SJSA1 (cell line): ENCODE measurements at places on chromosomes 3 and 15. TPM values are rescaled to one million over a fixed set of nuclear protein-coding genes. Genes with fewer than 3 reads are reported as not detected.

DNA sequence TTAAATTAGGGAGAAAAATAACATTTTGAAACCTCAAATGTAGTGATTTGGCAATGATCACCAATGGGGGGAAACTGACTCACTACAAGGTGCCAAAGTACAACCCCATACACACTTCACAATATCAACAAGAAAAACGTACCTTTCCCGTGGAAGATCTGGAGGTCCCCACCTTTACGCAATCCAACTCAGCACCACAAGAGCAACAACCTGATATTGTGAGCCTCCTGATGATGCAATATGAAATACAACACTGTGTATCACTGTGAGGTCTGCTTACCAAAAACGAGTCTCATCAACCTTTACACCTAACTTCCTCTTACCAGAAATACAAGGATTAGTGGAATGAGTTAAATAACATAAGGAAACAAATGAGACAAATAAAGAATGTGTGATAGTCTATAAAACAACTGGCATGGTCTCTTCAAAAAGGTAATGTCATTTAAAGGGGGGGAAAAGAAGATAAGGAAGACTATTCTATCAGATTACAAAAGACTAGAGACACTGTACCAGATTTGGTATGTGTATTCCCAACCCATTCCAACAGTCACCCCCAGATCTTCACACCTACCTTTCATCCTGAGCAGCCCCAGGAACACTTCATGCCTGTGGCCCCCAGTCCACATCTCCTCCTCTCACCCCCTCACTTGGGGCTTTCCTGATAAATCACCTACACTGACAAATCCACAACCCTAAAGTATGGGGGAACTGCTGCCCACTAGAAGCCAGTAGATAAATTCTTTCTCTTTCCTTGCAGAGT, 27.7 kb downstream of the DLG1 start:
- peaks cover 49% of the 10 kb centered on the region for H3K36me3 ChIP-seq
- H3K4me3 ChIP-seq, result no peak overlapping the region
- no peaks in the 10 kb centered on the region for H3K27me3 ChIP-seq
- H3K27ac ChIP-seq, result no peak overlapping the region
- no peaks in the 10 kb centered on the region for H3K4me1 ChIP-seq

DNA sequence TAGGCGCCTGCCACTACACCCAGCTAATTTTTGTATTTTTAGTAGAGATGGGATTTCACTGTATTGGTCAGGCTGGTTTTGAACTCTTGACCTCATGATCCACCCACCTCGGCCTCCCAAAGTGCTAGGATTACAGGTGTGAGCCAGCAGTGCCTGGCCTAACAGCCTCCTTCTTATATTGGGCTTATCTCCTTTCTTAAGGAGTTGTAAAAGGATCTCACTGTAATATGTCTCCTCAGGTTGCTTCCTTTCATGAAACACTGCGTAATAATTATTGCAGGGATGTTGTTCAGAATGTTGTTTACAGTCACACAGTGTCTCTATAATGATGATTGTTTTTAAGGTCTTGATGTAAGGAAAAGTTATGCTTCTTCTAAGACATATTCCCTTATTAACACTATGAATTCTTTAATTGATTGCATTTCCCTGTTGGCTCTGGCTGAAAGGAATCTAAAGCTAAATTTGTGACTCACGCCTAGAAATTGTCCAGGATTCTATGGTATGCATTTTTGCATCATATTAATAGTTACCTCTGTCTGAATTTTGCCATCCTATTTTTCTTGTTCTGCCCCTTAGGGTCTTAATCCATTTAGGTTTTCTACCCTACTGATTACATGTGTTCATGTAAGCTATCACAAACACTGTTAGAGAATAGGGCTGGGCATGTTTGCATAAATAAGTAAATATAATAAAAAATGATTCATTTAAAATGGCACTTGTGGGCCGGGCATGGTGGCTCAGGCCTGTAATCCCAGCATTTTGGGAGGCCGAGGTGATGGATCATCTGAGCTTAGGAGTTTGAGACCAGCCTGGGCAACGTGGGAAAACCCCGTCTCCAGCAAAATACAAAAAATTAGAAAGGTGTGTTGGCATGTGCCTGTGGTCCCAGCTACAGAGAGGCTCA, 24.5 kb upstream of the RNF111 start:
- no peaks in the 10 kb centered on the region for H3K27me3 ChIP-seq
- no peaks in the 10 kb centered on the region; the same call in 1 of the 2 replicates for H3K4me1 ChIP-seq
- H3K36me3 ChIP-seq, result no peaks in the 10 kb centered on the region
- no peak for DNase-seq

GRCh38 chr3:1235526-1236120, 142.8 kb downstream of the CNTN6 start:
- no peak overlapping the region for H3K27ac ChIP-seq
- no peak overlapping the region for H3K4me3 ChIP-seq
- no peaks in the 10 kb centered on the region for H3K4me1 ChIP-seq
- DNase-seq, result no peak
- no peaks in the 10 kb centered on the region for H3K36me3 ChIP-seq

DNA sequence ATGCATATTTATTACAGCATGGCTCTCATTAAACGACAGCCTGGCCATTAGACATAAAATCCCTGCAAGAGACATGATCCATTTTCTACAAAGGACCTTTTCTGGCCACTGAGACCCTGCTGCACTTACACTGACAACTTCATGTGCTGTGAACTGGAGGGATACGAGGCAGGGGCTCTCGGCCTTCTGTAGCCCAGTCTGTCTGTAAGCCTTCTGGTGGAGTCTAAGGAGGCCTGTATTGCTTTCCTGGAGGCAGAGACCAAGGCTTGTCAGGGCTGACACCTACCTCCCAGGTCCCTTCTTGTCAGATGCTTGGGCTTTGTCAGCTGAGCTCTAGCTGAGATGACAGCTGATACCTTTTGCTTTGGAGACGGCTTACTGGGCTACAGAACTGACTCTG, 776.9 kb upstream of the ARPP21 start:
- H3K36me3 ChIP-seq, result no peaks in the 10 kb centered on the region
- H3K4me3 ChIP-seq, result no peak overlapping the region
- H3K27me3 ChIP-seq, result no peaks in the 10 kb centered on the region

- no peaks in the 10 kb centered on the region for H3K36me3 ChIP-seq
- no peaks in the 10 kb centered on the region for H3K27me3 ChIP-seq
- H3K27ac ChIP-seq, result no peak overlapping the region
- peaks cover 5% of the 10 kb centered on the region; the same call in 1 of the 2 replicates for H3K4me1 ChIP-seq
- DNase-seq, result no peak
These were observed 465.8 kb upstream of the ROBO1 start for GRCh38 chr3:80233576-80233975.

GRCh38 chr3:193665370-193665989, 72.5 kb downstream of the OPA1 start:
- peak; percentile 6 for DNase-seq
- H3K27ac ChIP-seq, result no peak overlapping the region
- H3K27me3 ChIP-seq, result no peaks in the 10 kb centered on the region
- no peak overlapping the region for H3K4me3 ChIP-seq

GRCh38 chr3:2158828-2159227, 60.2 kb downstream of the CNTN4 start:
- no peak overlapping the region for H3K4me3 ChIP-seq
- DNase-seq, result no peak
- H3K27ac ChIP-seq, result no peak overlapping the region
- no peaks in the 10 kb centered on the region for H3K36me3 ChIP-seq
- no peaks in the 10 kb centered on the region for H3K27me3 ChIP-seq

- H3K36me3 ChIP-seq, result no peaks in the 10 kb centered on the region
- H3K4me3 ChIP-seq, result no peak overlapping the region
- H3K27ac ChIP-seq, result no peak overlapping the region
- no peak for DNase-seq
These were observed 16.9 kb upstream of the FGD5 start for GRCh38 chr3:14801668-14802380.

- H3K36me3 ChIP-seq, result no peaks in the 10 kb centered on the region
- H3K27ac ChIP-seq, result no peak overlapping the region
- no peaks in the 10 kb centered on the region for H3K4me1 ChIP-seq
- H3K27me3 ChIP-seq, result no peaks in the 10 kb centered on the region
These were observed 65.8 kb downstream of the TPRG1 start for GRCh38 chr3:189237526-189237925.

GRCh38 chr3:109478614-109479013, 141.3 kb upstream of the DPPA4 start:
- no peak for DNase-seq
- no peaks in the 10 kb centered on the region for H3K27me3 ChIP-seq
- H3K4me1 ChIP-seq, result no peaks in the 10 kb centered on the region

GRCh38 chr3:175764722-175765121, 905.6 kb downstream of the NAALADL2 start:
- H3K4me1 ChIP-seq, result no peaks in the 10 kb centered on the region
- no peak for DNase-seq
- no peak overlapping the region for H3K4me3 ChIP-seq
- H3K36me3 ChIP-seq, result no peaks in the 10 kb centered on the region
- H3K27me3 ChIP-seq, result no peaks in the 10 kb centered on the region

DNA sequence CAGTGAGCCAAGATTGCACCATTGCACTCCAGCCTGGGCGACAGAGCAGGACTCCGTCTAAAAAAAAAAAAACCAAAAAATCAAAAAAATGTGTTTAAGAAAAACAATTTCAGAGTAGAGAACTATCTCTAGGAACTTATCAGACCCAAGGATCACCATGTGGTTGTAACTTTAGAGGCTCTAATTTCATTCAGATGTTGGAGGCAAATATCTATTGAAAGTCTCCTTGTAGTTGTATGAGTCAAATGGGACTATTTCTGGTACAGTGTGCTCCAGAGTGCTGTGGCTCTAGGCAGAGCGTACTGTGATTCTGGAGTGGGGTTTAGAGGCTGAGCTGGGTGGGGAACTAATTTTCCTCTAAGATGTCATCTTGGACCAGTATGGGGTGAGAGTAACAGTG, 398.7 kb downstream of the SHQ1 start:
- no peak overlapping the region for H3K27ac ChIP-seq
- H3K4me3 ChIP-seq, result no peak overlapping the region
- H3K36me3 ChIP-seq, result peaks cover 13% of the 10 kb centered on the region

DNA sequence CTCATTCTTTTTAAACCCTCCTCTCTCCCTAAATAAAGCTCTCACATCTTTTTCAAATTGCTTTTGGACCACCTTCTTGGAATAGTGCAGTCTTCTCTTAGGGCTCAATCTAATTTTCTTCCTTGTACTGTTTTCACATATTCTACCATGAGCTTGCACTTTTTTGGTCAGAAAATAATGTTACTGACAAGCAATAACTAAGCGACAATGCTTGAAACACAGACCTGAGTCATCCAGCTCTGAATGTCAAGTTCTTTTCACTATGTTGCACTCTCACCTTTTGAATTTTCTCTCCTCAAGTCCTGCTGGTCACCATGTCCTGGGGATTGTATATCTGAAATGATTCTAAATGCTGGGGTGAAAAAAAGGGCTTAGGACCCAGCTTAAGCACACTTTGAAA, 8.9 kb downstream of the TNFAIP8L3 start:
- H3K4me1 ChIP-seq, result no peaks in the 10 kb centered on the region
- H3K27me3 ChIP-seq, result peaks cover 6% of the 10 kb centered on the region; the same call in 1 of the 2 replicates
- no peak for DNase-seq
- no peak overlapping the region for H3K27ac ChIP-seq

GRCh38 chr3:143100451-143100850, 19.1 kb upstream of the CHST2 start:
- H3K4me1 ChIP-seq, result no peaks in the 10 kb centered on the region
- H3K27ac ChIP-seq, result no peak overlapping the region
- H3K27me3 ChIP-seq, result peaks cover 3% of the 10 kb centered on the region
- no peak for DNase-seq

GRCh38 chr3:18099611-18100010, 325.5 kb downstream of the SATB1 start:
- H3K27ac ChIP-seq, result peak overlapping the region; percentile 82
- no peaks in the 10 kb centered on the region for H3K36me3 ChIP-seq
- peak; percentile 34 for DNase-seq
- no peaks in the 10 kb centered on the region for H3K27me3 ChIP-seq
- H3K4me1 ChIP-seq, result peaks cover 22% of the 10 kb centered on the region

GRCh38 chr15:36498401-36498800, 81.0 kb upstream of the CDIN1 start:
- no peak for DNase-seq
- no peak overlapping the region for H3K4me3 ChIP-seq
- no peaks in the 10 kb centered on the region for H3K4me1 ChIP-seq
- H3K36me3 ChIP-seq, result no peaks in the 10 kb centered on the region
- no peaks in the 10 kb centered on the region for H3K27me3 ChIP-seq

GRCh38 chr3:16334909-16335308, 69.9 kb downstream of the OXNAD1 start:
- DNase-seq, result peak; percentile 24
- H3K27ac ChIP-seq, result no peak overlapping the region; the same call in 1 of the 2 replicates
- H3K27me3 ChIP-seq, result no peaks in the 10 kb centered on the region
- H3K4me1 ChIP-seq, result peaks cover 24% of the 10 kb centered on the region
- peaks cover 32% of the 10 kb centered on the region for H3K36me3 ChIP-seq
- no peak overlapping the region for H3K4me3 ChIP-seq

- no peaks in the 10 kb centered on the region for H3K27me3 ChIP-seq
- H3K4me3 ChIP-seq, result no peak overlapping the region
- no peak overlapping the region for H3K27ac ChIP-seq
- DNase-seq, result no peak
These were observed 108.2 kb upstream of the UBE2E2 start for GRCh38 chr3:23094890-23095462.

- no peak for DNase-seq
- no peak overlapping the region for H3K4me3 ChIP-seq
- H3K4me1 ChIP-seq, result no peaks in the 10 kb centered on the region
- no peak overlapping the region for H3K27ac ChIP-seq
- H3K27me3 ChIP-seq, result peaks cover 5% of the 10 kb centered on the region; the same call in 1 of the 2 replicates
These were observed 12.9 kb downstream of the REC114 start for GRCh38 chr15:73455876-73456275.

- no peak overlapping the region for H3K4me3 ChIP-seq
- H3K27me3 ChIP-seq, result no peaks in the 10 kb centered on the region
- H3K4me1 ChIP-seq, result peaks cover 45% of the 10 kb centered on the region
These were observed 178.5 kb downstream of the SMAD6 start for GRCh38 chr15:66880380-66881155.

DNA sequence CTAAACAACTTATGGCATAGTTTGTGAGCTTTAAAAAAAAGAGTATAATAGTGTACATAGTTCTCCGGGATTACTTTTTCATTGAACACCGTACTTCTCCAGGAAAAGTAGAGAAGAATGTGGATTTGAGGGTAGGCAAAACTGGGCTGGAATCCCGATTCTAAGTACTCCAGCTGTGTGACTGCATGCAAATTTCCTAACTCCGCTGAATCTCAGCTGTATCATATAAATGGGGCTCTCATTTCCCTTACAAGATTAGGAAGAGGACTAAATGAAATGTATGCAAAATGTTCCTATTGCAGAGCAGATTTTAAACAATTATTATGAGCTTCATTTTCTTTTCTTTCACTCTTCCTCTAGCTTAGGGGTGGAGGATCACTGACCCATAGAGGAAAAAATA, 70.3 kb upstream of the HERC1 start:
- no peak for DNase-seq
- no peak overlapping the region for H3K4me3 ChIP-seq
- no peak overlapping the region for H3K27ac ChIP-seq
- no peaks in the 10 kb centered on the region for H3K36me3 ChIP-seq
- H3K27me3 ChIP-seq, result no peaks in the 10 kb centered on the region

GRCh38 chr3:16255326-16255725, 9.4 kb downstream of the DPH3 start:
- H3K4me1 ChIP-seq, result no peaks in the 10 kb centered on the region
- H3K27ac ChIP-seq, result no peak overlapping the region
- H3K36me3 ChIP-seq, result peaks cover 23% of the 10 kb centered on the region
- H3K4me3 ChIP-seq, result no peak overlapping the region
- H3K27me3 ChIP-seq, result no peaks in the 10 kb centered on the region
- DNase-seq, result no peak

GRCh38 chr3:139534455-139534812, 5.1 kb downstream of the RBP1 start:
- peaks cover 35% of the 10 kb centered on the region for H3K4me1 ChIP-seq
- H3K27ac ChIP-seq, result no peak overlapping the region
- DNase-seq, result no peak
- H3K27me3 ChIP-seq, result no peaks in the 10 kb centered on the region
- H3K36me3 ChIP-seq, result no peaks in the 10 kb centered on the region

The TNFSF10 gene
- total RNA-seq, result 1.0 TPM in 1 of 2 replicates, not detected in the other

The DNAH12 gene
- total RNA-seq, result not detected in 2 replicates

The C3orf33 gene
- total RNA-seq, result 2.1 and 4.5 TPM in 2 replicates

The MASP1 gene
- 2.1 and 2.3 TPM in 2 replicates for total RNA-seq

The TMEM87A gene
- 74.9 and 77.0 TPM in 2 replicates for total RNA-seq

The KNG1 gene
- not detected in 2 replicates for total RNA-seq

The GRK7 gene
- not detected in 2 replicates for total RNA-seq
